ENCODE measurements at places on chromosomes 1 and 21.

DNA sequence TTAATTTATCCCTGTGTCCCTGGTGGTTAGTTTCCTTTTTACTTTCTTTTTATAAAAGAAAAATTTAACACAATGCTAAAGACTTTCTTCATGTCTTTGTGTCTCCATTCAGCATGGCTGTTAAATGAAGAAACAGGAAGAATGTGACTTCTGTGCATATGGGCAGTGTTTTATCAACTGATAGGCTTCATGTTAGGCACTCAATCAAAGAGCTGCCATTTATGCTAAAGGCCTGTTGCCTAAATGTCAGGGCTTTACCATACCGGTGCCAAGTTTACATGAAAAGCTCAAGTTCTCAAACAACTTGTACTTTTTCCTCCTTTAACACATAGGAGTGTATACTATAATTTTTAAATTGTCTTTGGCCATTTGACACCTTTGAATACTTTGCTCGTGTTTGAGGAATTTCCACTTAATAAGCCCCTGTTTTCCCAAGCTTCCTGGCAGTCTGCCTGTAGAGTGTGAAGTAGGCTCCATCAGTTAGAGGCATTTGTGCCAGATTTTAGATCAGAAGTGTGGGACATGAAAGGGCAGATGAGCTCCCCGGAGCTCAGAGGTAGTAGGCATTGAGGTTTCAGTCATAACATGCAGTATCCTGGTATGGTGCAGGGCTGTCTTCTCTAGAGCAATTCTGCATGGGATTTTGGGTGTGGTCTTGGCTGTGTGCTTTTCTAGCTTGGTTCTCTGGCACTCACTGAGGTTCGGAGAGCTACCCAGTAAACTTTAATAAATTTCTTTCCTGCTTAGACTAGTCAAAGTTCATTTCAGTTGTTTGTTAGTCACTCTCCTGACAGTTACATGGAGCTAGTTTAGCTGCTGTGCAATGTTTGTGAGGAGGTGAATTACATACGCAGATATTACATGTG, 119.0 kb downstream of the LEPR start:
- no peak for DNase-seq

- no peak for DNase-seq
Observed at GRCh38 chr1:153857505-153857904, 65.3 kb downstream of the GATAD2B start.

DNA sequence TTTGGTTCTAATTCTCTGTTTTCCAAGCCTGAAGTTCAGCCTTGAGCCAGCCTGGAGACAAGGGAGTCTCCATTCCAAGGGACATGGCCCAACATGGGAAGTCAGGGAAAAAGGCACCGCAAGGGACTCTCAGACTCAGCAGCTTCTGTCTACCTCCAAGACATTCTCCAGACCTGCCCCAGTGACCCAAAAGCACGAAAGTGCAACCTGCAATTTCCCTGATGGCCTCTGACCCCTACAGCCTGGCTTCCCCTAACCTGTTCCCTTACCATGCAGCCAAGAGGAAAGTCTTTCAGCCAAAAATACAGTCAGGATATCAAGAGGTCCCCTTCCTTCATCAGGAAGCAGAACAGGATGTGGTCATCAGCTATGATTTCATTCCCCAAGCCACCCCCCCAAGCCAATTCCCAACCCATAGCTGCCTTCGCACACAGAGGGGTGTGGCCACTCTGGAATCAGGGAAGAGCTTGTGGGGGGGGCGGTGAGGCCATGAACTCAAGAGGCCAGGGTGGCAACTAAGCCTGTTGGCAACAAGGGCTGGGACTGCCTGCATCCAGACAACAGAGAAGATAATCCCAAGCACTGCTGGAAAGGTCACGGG, 59.2 kb downstream of the TIAM1 start:
- DNase-seq: no peak

DNA sequence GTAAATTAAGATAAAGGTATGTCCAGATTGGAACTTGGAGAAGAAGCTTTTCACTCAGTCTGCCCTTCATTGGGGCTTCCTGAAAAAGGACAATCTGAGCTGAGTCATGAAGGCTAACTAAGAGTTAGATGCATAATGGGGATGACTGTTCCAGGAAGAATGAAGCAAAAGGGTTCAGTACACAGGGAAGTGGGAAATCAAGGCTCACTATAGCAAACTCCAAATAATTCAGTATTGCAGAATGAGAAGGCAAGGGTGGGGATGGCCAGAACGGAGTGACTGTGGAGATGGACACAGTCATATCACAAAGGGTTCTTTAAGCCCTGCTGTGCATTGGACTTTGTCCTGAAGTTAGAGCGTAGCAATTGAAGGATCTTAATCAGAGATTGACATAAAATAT, 158.3 kb downstream of the FGGY start:
- no peak for DNase-seq

- peak; percentile 78 for DNase-seq
Observed at GRCh38 chr1:109490029-109490933, 3.6 kb upstream of the CYB561D1 start.

GRCh38 chr1:221740369-221740992, 1.4 kb downstream of the DUSP10 start:
- peak; percentile 22 for DNase-seq

All from BE2C (cell line).